ENCODE measurements at places on chromosomes 7 and 10. TPM values are rescaled to one million over a fixed set of nuclear protein-coding genes. Genes with fewer than 3 reads are reported as not detected.

- no peak for DNase-seq
These were observed 124.4 kb downstream of the DOCK4 start for GRCh38 chr7:112081778-112082177.

GRCh38 chr10:121240011-121240410 lies 358.2 kb downstream of the FGFR2 start:
- DNase-seq: peak; percentile 67

DNA sequence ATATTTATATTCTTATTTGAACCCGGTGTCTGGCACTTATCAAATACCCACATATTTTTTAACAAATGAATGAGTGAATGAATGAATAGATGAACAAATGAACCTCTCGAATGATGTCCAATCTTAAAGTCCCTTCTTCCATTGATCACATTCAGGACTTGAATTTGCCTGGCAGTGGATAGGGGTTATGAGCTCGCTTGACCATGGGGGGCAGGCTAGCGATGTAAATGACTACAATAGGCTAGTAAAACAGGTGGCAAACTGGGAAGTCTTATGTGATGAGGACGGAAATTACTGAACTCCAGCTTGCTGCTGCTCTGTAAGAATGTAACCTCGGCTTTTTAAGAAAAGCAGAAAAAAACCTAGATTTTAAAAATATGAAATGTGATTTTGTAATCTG lies 247.7 kb upstream of the DKK1 start:
- peak; percentile 0 for DNase-seq

DNA sequence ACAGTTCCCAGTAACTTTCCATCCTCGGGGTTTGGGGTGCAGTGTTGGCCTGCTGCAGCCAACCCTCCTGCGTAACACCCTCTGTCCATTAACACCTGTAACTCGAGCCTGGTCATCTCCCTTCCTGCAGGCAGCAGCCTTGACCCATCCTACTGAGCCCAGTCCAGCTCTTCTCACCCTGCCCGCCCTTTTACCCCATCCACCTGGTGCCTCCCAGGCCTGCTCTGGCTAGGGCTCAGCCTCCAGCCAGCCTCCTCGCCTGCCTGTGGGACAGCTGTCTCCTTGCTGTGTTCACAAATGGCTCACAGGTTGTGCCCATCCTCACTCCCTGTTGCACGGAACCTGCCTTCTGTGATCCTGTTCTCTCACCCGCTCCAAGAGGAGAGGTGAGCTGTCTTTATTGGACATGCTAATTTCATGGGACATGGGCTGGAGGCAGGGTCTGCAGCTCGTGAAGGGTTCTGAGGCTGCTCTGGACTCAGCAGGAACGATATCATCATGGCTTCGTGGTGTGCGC lies 277.2 kb upstream of the TCERG1L start:
- no peak for DNase-seq

GRCh38 chr10:69047111-69047832 lies 40.6 kb upstream of the SRGN start:
- no peak for DNase-seq

DNA sequence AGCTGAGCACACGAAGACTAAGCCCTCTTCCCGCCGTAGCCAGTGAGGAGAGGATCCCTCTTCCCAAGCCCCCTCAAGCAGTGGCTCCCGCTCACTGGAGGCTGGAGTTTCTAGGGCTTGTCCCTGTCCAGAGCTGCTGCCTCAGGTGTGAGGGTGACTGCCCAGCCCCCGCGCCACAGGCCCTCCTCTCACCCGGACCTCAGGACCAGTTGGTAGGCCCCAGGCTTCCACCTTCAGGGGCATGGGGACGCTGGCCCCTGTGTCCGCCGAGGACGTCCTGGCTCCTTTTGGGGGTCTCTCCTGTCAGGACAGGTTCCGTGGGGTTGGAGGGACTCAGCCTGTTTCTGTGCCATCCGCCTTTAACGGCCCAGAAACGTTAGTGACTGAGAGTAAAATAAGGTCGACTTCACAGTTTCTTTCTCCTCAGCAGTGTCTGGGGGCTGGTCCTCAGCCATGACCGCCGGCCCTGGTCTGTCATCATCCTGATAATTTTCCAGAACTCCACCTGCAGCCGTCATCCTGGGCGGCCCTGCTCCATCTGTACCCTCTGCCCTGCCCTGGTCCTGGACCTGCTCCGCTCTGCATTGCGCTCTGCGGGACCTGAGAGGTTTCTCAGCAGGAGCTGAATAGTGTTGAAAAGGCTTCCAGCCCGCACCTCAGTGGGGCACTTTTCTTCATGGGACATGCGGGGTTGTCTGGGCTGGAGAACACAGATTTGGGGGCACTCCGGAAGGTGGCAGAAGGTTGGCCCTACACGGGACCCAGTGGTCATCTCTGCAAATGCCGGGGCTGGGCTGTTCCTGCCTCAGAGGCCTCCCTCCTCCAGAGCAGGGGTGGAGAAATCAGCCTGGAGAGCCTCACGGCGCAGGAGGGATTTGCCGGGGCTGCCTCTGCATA lies 36.0 kb upstream of the FAM20C start:
- no peak for DNase-seq

DNA sequence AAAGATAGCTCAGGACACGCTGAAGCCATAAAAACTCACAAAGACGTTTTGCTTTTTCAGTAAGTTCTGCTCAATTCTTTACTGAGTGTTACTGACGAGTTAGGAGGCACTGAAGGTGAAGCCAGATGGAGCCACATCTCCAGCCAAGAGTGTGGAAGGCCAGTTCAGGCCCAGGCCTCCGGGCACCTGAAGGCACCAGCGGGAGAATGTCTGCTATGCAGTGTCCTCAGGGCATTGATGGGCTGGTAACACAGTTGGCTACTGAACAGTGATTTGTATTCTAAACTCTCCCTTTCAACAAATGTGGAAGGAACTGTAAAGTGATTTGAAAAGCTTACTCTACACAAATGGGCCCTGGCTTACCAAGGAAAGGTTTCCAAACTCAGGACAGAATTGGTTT lies 64.8 kb upstream of the SVIL start:
- DNase-seq: peak; percentile 29

DNA sequence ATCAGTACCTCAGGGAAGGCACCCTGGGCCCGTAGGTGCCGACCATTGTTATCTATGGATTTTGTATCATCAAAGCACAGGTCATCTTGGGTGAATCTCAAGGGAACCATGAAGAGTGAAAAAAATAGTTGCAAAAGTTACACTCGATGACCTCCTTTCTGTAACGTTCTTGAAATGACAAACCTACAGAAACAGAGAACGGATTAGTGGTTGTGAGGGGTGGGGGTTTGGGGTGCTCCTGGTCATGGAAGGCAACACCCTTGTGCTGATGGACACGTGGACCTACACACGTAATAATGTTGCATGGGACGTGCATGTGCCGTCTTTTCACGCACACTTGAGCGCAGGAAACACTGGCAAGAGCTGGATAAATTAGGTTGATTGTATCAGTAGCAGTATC lies 655.9 kb downstream of the SDK1 start:
- DNase-seq: no peak

- DNase-seq: no peak
These were observed 16.7 kb downstream of the P4HA1 start for GRCh38 chr10:73079779-73080541.

DNA sequence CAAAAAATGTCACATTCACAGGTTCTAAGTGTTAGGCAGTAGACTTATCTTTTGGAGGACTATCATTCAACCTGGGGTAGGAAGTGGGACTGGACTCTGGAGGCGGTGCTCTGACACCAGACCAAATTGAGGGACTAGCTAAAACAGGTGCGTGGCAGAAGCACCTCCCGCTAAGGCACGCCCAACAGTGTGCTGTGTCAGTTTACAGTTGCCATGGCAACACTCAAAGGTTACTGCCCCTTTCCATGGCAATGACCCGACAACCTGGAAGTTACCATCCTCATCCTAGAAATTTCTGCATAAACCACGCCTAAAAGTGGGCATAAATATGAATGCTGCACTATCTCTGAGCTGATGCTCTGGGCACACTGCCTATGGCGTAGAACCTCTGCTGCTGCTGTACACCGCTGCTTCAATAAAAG lies 14.0 kb upstream of the BLNK start:
- no peak for DNase-seq

DNA sequence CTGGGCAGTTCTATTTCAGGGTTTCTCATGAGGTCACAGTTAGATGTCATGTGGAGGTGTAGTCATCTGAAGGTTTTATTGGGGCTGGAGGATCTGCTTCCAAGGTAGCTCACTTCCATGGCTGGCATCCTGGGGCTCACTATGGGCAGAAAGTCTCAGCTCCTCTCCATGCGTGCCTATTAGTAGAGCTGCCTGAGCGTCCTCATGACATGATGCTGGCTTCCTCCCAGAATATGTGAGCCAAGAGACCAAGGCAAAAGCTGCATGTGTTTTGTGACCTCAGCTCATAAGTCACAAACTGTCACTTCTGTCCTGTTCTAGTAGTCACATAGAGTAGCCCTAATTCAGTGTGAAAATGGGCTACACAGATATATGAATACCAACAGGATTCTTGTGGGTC lies 524.4 kb downstream of the SUGCT start:
- peak; percentile 54 for DNase-seq

GRCh38 chr7:117830422-117830954 lies 42.8 kb downstream of the CTTNBP2 start:
- no peak for DNase-seq

DNA sequence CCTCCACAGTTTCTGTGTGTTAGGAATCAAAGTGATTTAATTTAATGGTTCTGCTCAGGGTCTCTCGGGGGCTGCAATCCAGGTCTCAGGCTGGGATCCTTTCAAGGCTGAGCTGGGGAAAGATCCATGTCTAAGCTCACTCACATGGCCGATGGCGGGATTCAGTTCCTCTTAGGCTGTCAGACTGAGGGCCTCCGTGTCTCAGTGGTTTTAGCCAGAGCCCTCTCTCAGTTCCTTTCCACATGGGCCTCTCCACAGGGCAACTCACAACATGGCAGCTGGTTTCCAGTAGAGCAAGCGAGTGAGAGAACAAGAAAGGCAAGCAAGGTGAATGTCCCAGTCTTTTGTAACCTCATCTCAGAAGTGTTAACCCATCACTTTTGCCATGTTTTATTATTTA lies 26.9 kb downstream of the CAV1 start:
- DNase-seq: no peak

- DNase-seq: peak; percentile 44
These were observed 10.2 kb downstream of the PYROXD2 start for GRCh38 chr10:98404571-98405359.

- DNase-seq: no peak
These were observed 20.3 kb downstream of the ELAPOR2 start for GRCh38 chr7:87038993-87039690.

DNA sequence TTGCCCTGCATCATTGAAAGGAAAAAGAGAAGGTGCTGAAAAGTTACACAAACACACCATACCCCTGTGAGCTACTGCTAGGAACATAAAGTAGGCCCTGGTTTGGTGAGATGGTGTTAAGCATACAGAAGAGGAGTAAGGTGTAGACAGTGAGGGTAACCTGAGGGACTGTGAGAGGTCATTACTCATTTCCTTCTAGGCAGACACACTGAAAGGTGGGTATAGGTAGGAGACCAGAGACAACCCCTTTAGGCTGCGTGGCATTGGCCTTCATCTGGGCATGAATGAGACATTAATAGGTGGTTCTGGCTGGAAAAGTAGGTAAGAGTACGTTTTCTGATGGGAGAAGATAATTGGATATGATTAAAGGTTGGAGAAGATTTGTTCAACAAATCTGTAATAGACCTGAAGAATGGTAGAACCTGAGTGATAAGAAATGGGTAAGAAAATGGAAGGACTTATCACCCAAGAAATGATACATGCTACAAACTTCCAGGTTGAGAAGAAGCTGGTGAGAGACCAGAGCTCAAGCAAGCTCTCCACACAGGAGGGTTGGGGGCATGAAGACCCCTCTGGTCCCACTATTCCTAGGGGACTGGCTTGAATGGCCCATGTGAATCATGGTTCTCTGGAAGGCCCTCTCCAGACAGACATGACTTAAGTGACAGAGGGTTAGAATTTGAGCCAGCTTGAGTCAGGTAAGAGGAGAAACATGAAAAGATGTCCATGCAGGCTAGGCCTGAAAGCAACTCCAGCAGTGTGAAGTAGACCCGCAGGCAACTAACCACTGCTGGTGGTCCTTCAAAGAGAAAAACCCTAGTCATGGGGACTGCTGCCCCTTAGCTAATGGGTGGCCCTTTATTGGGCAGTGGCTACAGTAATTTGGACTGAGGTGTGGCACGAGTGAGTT lies 3.8 kb downstream of the COMTD1 start:
- DNase-seq: no peak

DNA sequence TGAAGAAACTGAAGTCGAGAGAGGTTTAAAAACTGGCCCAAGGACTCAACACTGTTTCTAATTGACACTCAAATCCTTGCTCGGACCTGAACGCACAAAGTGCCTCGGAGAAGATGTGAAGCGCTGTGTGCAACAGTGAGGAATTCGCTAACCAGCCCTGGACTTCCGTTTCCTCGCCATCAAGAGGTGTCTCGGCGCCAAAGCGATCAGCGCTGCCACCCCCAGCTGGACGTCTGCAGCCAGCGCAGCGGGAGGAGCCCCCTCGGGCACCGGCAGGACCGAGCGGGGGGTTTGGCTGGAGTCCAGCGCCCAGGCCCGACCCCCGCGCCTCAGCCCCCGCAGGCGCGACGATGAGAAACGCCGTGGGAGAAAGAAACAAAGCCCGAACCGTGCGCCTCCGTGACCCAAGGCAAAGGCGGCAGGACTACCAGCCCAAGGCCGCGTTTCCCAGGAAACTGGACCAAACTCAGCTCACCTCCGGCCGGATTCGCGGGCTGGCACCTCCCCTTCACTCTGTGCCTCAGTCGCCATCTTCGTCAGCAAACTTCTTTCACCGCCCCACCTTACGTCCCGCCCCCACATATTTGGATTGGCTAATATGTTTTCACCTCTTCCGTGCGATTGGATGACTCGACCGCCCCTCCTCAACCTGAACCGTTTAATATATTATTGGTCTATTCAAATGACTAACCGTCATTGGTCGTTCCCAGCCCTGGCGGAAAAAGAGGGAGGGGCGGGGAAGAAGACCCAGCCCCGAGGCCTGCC lies at the start of gene ARHGAP19:
TSS of gene ARHGAP19 (minus strand) at position 541 of the 765 bp plus-strand sequence. CDS start at position 531, 10 bp downstream.
- DNase-seq: peak; percentile 98

DNA sequence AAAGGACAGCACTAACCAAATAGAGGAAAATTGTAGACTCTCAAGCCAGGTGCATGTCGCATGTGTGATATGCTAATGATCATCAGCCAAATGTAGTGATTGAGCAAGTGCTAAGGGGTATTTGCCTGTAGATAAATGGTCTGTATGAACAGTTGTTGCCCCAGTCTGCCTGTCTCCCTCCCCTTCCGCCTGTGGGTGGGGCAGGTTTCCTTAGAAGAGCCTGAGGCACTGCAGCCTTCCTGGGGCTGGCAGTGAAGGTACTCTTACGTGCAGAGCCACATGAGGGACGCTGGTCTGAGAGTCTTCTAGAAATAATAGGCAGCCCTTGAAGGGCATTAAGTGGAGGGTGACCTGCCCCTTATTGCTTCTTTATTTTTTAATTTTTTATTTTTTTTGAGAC lies 152.1 kb downstream of the SNX10 start:
- no peak for DNase-seq

- DNase-seq: peak; percentile 69
These were observed 163.8 kb downstream of the LCOR start for GRCh38 chr10:96995851-96996250.

The TMEM229A gene
- not detected for total RNA-seq

The SUN3 gene
- not detected for total RNA-seq

The TMEM254 gene
- total RNA-seq: 14.5 TPM

The C10orf67 gene
- total RNA-seq: not detected

The HOXA2 gene
- 0.84 TPM for total RNA-seq

The MARVELD1 gene
- total RNA-seq: 41.7 TPM

The PRPF18 gene
- 47.2 TPM for total RNA-seq

The MBL2 gene
- not detected for total RNA-seq

The MRPS33 gene
- total RNA-seq: 70.3 TPM

The DGKB gene
- total RNA-seq: not detected

The PPP1R9A gene
- under 0.01 TPM for total RNA-seq

The DDC gene
- not detected for total RNA-seq

The ANK3 gene
- total RNA-seq: 1.7 TPM

The INMT gene
- total RNA-seq: 79.9 TPM

The EPHA1 gene
- not detected for total RNA-seq
